ENCODE measurements at places on chromosomes 6 and 20.

DNA sequence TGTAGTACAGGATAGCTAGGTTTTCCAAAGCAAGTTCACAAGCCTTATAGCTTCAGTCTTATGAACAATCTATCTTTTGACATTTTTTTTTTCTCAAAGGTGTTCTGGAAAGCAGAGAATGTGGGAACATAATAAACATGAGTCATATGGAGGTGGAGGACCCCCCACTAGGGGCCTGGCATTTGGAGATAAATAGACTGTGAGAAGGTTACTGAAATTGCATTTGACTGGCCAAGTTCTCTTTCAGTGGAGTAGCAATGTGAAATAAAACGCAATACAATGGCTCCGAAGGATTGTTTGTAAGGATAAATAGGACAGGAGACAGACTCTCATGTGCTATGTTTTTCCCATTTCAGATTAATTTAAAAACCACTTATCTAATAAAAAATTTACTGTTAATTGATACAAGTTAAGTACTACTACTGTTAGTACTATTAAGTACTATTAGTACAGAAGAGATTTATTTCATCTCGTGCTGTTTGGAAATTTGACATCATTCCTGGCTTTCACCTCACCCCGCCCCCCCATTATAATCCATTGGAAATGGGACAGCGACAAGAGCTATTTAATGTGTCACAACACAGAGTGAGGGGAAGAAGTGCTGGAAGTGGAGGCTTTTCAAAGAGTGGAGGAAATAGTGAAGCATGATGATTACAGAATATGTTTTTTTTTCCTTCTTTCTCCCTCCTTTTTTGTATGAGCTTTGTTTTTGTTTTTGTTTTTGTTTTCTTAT, 122.6 kb upstream of the ID4 start:
- DNase-seq, result no peak

DNA sequence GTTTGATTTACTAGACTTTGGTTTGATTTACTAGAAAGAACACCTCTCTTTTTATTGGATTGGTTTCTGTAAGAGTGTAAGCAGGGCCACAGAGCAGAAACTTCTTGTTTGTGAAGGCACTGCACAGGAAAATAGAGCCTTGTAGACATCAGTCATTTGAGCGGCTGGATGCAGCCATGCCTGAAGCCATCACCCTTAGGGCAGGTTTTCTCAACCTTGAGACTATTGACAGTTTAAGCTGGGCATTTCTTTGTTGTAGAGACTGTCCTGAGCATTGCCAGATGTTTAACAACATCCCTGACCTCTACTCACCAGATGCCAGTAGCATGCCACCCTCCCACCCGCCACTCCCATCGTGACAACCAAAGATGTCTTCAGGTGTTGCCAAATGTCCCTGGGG, 130.2 kb upstream of the SULF2 start:
- DNase-seq, result no peak

DNA sequence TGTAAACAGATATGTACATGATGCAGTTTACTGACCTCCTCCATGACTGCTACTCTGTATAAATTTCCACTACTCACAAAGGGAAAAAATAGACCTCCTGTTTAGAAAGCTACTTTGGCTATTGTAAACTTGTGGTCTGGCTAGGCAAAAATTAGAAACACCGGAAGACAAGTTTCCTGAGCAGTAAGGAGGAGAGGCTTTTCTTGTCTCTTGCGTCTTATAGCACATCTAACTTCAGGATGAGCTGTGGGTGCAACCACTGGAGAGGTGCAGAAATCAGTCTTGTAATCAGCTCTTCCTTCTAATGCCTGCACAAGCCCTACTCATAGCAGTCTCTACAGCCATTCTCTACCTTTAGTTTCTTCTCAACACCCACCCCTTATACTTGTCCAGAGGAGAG, 296.5 kb upstream of the SLC35B3 start:
- DNase-seq, result no peak

DNA sequence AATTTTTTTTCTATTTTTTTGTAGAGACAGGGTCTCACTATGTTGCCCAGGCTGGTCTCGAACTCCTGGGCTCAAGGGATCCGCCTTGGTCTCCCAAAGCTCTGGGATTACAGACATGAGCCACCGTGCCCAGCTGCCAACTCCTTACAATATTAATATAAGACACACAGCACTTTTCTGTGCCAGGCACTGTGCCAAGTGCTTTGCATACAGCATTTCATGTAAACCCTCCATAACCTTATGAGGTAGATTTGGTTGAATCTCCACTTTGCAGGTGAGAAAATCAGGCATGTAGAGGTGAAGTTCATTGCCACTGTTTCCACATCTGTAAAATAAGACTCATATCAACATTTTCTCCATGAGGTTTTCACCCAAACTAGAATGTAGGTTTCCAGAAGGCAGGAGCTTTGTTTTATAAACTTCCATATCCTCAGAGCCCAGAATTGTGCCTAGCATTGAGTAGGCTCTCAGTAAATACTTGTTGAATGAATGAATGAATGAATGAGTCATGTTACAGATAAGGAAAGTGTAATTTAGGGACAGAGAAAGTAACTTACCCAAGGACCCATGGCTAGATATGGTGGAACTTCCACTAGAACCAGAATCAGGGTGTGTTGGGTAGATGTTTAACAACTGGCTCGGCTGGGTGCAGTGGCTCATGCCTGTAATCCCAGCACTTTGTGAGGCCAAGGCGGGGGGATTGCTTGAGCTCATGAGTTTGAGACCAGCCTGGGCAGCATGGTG, 3.0 kb upstream of the CTNNBL1 start:
- no peak for DNase-seq
